Esophagus squamous epithelium (tissue), 5 donors: ENCODE measurements at places on chromosomes 16 and 17. TPM values are rescaled to one million over a fixed set of nuclear protein-coding genes. Genes with fewer than 3 reads are reported as not detected.

Gene MAP3K3
- total RNA-seq = 38.9 TPM

Gene SPECC1
- total RNA-seq = 15.2 TPM

- DNase-seq = no peak
These were observed 16.3 kb upstream of the FOXK2 start for GRCh38 chr17:82503094-82503727.

GRCh38 chr17:69857412-69857835 lies 217.6 kb upstream of the KCNJ16 start:
- DNase-seq = no peak

Gene PCGF2
- total RNA-seq = 3.8 TPM

GRCh38 chr16:77928096-77928495 lies 94.3 kb upstream of the CLEC3A start:
- DNase-seq = no peak

DNA sequence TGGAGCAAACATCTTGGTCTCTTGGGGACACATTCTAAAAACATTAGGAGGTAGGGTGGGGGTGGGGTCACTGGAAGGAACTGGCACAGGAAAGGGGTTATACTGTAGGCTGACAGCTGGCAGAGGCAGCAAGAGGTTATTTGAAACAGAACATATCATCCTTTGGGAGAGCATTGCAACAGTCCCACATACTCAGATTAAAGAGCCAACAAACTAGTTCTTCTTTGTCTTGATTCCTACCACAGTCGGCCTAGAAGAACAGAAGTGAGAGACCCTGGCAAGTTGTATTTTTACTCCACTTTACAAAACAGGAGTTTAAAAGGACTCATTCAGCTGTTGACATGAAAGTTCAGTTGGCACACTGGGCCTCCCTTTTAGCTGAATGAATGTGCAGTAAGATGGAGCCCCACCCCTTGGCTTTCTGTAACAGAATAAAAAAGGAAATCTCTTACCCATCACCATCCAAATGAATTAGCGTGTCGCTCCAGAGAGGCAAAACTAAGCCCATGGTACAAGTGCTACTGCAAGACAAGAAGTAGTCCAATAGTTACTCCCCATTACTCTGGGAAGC lies 54.6 kb upstream of the CORO6 start:
- no peak for DNase-seq

DNA sequence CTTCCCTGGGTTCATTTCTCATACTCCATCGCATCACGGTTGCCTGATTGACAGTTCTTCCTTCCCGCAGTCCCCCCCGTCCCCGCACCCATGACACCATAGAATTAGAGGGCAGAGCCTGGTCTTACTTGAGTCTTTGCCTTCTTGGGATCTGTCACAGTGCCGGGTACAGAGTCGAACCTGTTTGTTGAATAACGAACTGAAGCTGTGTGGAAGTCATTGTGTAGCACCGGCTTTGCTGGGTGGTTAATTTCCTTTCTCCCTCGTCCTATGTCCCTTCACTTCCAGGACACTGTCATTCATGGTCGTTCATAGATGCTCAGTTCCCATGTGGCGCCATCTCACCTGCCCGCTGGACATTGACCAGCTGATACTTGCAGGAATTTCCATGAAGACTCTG lies 315.3 kb downstream of the CPPED1 start:
- DNase-seq = no peak

DNA sequence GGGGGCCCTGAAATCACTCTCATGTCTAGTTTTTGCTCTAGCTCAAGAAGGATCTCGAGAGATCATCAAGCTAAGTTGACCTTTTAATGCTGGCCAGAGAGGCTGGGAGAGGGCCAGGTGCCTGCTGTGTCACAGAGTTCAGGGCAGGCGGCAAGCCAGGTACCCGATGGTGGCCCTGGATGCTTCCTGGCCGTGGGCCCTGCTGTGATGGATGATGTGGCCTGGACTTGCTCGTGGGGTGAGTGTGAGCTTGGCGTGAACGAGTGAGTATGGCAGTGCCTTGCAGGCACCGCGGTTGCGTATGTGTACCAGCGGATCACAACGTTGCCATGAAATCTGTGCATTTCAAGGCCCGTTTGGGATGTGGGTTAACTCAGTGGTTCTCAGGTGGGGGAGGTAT lies 7.4 kb downstream of the IRF8 start:
- no peak for DNase-seq
